Purkinje cell (primary cell): ENCODE measurements at places on chromosomes 3 and 15. TPM values are rescaled to one million over a fixed set of nuclear protein-coding genes. Genes with fewer than 3 reads are reported as not detected.

Gene ANKRD34C
- 4.0 and 5.0 TPM in 2 replicates for polyA plus RNA-seq

Gene PCBP4
- polyA plus RNA-seq = 0.67 and 2.1 TPM in 2 replicates

Gene PTPRG
- 65.8 and 70.4 TPM in 2 replicates for polyA plus RNA-seq

Gene LRRC49
- polyA plus RNA-seq = 345 and 399 TPM in 2 replicates

Gene CLDN18
- polyA plus RNA-seq = not detected in 2 replicates

Gene CDAN1
- polyA plus RNA-seq = 0.27 and 2.2 TPM in 2 replicates

Gene DNAJB11
- 42.0 and 44.2 TPM in 2 replicates for polyA plus RNA-seq

Gene PYGO1
- 2.4 and 4.0 TPM in 2 replicates for polyA plus RNA-seq

Gene TMEM266
- 0.51 and 1.1 TPM in 2 replicates for polyA plus RNA-seq
